ENCODE measurements at places on chromosomes 13 and 19.

- DNase-seq: peak; percentile 67
Observed at GRCh38 chr19:42553292-42554045, 25.2 kb upstream of the CEACAM1 start.

GRCh38 chr19:42057846-42058245, 12.2 kb downstream of the GRIK5 start:
- DNase-seq: no peak

- DNase-seq: no peak
Observed at GRCh38 chr13:90185734-90186133, 1161.8 kb upstream of the MIR17HG start.

GRCh38 chr19:13484166-13484565, 22.1 kb downstream of the CACNA1A start:
- DNase-seq: no peak

GRCh38 chr13:50635504-50635903, 208.0 kb downstream of the DLEU7 start:
- DNase-seq: no peak

DNA sequence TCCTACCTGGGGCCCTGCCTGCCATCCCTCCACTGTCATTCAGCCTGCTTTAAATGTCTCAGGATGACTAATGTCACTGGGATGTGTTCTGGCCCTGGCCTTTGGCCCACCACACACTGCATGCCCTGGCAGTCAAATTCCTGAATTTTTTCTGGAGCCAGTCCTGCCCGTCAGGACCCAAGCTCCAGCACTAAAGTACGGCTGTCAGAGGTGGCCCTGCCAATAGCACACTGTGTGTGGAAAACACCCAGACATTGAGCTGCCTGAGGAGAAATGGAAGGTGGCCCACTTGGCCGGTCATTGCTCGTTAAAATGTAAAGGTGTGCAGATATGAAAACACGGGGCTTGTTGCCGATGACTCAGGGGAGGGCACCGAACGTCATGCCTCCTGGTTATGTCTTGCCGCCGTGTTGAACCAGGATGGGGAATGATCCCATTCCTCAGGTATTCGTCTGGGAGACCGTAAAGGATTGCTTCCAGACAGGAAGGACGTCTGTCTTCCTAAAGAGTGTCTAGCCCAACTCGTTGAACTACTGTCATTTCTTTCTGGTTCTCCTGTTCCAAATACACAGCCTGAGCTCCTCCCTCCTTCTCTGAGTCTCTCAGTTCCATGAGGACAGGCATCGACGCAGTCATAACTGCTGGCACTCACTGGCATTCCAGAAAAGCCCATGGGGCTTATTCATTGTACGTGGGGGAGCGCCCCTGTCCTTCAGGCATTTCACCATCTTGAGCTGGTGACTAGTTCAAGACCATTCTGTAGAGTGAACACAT, 40.6 kb downstream of the COL4A2 start:
- peak; percentile 84 for DNase-seq

DNA sequence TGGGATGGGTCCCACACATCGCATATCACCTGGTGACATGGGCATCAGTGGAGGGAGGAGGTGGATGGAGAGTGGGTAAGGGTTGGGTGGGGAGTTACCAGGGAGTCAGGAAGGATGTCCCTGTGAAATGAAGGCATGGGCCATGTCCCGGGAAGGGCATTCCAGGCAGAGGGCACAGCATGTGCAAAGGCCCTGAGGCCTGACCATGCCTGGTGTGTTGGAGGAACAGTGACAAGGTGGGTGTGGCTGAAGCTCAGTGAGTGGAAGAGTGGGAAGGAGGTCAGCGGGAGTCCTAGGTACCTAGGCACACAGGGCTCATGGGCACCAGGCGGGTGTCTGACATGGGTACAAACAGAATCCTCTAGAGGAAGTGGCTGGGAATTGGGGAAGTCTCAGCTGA, 11.0 kb upstream of the COLGALT1 start:
- DNase-seq: no peak

DNA sequence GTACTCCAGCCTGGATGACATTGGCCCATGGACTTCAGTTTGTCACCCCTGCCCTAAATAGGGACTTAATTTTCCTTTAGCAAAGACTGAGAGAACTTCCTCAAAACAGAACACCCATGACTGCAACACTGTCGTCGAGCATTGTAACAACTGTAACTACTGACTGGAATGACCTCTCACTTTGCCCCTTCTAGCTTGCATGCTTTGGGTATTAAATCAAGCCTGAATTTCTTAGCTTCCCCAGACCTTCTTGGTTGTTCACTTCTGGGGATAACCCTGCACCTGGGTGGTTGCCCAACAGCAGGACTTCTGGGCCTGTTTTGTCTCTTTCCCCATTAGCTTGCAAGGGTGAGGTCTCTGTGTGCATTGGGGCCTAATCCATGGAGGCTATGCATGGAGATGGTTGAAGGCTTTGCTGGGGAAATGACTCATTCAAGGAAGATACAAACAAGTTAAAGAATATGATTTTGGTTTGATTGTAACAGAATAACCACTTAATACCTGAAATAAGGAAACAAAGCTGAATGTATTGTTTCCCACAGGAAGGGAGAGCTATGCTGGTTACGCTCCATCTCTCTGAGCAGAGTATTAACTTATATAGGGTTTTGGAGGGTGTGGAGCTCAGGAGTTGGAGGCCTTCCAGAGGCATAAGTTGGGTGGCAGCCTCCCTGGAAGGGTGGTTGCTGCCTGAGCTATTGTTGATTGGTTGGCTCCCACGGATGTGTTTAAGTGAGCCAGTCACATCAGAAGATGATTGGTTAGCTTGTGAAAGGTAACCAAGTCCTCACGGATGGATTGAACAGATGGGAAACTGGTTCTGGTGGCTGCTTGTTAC, 34.7 kb upstream of the UBAC2 start:
- DNase-seq: no peak

DNA sequence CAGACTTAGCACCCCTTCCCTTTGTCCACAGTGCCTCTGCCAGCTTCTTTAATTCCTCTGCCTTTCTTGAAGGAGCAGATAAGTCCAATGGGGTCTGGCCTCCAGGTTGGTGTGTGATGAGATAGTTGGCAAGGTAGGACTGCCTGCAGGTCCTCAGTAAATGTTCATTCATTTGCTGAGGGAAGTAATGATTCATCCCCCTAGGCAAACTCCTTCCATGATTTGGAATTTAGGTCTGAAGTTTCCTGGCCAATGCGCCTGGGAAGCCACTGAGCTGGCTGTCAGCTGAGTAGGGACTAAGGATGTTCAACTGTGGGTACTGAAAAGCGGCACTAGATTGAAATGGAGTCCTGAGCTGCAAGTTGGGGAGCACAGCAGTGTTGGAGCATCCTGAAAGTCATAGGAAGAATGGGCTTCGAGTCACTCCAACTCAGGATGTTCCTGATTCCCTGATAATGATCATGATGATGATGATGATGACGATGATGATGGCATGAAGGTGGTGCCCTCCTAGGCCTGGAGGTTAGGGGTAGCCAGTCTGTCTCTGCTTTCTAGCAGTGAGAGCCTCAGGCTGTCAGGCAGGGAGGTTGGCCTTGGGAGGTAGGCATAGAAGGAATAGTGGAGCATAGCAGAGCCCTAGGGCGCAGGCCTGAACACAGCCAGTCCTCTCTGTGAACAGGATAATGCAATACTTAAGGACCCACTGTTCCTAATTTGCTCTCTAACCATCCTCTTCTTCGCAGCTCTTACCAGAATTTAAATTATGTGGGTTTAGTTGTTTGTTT, 44.7 kb downstream of the COL4A2 start:
- no peak for DNase-seq

DNA sequence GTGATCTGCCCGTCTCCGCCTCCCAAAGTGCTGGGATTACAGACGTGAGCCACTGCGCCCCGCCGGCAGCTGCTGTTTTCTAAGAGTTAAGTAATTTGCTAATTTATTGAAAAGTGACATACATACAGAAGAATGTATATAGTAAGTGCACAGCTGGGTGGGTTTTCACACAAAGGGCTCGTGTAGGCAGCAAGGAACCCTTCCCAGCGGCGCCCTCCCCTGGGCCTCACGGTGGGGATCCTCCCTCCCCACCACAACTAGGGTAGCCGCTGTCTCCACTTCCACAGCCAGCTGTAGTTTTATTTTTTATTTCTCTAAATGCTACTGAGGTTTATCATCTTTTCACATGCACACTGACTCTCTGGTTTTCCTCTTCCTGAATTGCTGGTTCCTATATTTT, 64.9 kb downstream of the CRYL1 start:
- DNase-seq: no peak

- peak; percentile 21 for DNase-seq
Observed at GRCh38 chr13:41145136-41145908, 12.7 kb upstream of the KBTBD6 start.

GRCh38 chr13:39263033-39263432, 224.8 kb downstream of the NHLRC3 start:
- DNase-seq: no peak

GRCh38 chr19:19550485-19550929, 12.4 kb downstream of the CILP2 start:
- DNase-seq: no peak

DNA sequence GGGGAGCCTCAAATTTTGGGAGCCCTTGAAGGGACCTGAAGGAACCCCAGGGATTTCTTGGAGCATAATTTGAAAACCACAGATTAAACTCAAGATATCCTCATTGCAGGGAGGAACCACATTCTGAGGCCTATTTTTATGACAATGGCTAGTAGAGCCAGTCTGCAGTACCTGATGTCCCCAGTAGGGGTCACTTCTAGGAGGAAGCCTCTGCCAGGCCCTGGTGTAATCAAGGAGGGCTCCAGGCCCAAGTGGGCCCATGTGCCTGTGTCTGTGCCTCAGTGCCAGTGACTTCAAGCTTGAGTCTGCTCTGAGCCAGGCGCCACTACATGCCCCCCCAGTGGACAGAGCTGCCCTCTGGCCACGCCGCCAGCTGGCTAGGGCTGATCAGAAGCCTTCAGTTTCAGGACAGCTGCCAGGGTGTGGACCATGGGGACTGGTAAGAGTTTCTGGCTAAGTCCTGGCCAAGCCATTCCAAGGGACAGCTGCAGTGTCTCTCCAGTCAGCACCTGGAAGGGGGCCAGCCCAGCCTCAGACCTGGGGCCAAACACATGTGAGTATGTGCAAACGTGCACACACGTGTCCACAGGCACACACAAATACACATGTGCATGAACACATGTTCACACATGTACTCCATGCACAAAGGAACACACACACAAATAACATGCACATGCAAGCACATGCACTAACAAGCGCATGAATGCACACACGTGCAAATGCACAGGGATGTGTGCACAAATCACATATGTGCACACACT, 20.5 kb upstream of the SLC7A10 start:
- no peak for DNase-seq

DNA sequence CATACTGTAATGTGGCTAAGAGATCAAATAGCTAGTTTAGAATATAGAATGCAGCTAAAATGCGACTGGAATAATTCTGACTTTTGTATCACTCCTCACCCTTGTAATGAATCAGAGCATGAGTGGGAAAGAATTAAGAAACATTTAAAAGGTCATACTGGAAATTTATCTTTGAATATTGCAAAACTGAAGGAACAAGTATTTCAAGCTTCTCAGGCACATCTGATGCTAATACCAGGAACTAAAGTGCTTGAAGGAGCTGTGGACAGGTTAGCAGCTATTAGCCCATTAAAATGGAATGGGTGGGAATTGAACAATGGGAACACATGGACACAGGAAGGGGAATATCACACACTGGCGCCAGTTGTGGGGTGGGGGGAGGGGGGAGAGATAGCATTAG, 144.2 kb upstream of the ZNF91 start:
- no peak for DNase-seq

- no peak for DNase-seq
Observed at GRCh38 chr19:46755077-46755852, 9.0 kb upstream of the STRN4 start.

GRCh38 chr13:22126433-22127021, 455.7 kb downstream of the FGF9 start:
- no peak for DNase-seq

DNA sequence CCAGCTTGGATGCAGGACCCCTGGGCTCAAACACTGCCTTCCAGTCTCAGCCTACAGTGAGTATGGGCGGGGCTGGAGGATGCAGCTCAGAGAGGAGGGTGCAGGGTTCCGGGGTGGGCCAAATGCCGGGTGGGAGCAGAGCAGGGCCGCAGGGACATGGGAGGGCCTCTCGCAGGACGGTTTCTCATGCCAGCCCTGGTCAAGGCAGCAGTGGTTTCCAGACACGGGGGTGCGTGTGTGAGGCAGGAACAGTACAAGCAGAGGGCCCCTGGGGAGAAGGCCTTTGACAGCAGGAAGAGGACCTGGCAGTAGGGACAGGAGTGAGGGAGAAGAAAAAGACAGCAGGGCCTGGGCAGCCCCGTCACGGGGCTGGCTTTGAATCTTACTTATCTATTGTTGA, 34.1 kb downstream of the CRTC1 start:
- no peak for DNase-seq

DNA sequence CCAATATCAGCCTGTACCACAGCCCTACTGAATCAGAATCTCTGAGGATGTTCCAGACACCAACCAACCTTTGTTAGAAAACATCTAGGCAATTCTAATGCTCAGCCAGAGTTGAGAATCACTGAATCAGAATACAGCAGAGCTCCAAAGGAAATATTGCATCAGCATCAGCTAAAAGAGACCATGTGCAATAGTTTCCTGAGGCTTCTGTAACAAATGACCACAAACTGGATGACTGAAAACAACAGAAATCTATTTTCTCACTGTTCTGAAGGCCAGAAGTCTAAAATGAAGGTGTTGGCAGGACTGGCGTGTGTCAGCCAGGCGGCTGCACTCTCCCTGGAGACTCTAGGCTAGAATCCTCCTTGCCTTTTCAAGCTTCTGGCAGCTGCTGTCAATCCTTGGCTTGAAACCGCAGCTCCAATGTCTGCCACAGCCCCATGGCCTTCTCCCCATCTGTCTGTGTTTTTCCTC, 1.2 kb upstream of the DCT start:
- peak; percentile 27 for DNase-seq

DNA sequence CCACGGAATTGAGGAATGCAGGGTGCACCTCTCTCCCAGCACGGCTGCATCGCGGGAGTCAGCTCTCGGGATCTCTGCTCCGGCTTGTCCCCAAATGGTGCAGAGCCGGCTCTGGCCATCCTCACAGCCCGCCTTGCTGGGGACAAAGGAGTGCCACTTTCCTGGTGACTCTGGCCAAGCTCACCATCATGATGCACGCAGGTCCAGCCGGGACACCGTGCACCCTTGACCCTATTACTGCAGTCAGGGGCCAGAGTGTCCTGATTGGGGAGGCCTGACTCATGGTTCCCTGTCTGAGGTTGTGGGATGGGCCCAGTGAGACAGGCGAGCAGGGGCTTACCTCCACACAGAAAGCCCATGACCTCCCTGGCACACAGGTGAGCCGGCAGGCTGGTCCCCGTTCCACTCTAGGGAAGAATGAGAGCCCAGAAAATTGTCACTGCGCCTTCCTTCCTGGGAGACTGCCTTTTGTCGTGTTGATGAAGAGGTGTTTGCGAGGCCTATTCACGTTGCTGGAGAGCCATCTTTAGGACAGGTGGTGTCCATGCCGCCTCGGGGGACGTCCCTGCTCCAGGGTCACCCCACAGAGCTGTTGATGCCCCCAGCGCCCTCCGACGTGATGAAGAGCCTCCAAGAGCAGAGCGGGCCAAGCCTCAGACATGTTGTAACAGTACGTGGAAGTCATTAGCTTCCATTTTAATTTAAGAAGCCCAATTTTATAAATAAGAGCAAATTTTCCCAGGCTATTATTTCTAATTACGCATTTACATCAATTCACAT, 18.5 kb upstream of the VSTM2B start:
- DNase-seq: no peak
